ENCODE measurements at places on chromosomes 7 and 10.

- DNase-seq: no peak
Measured at GRCh38 chr10:1738950-1739349, 1.6 kb upstream of the ADARB2 start.

- DNase-seq: no peak
Measured at GRCh38 chr7:128939075-128939860, 1.5 kb downstream of the IRF5 start.

DNA sequence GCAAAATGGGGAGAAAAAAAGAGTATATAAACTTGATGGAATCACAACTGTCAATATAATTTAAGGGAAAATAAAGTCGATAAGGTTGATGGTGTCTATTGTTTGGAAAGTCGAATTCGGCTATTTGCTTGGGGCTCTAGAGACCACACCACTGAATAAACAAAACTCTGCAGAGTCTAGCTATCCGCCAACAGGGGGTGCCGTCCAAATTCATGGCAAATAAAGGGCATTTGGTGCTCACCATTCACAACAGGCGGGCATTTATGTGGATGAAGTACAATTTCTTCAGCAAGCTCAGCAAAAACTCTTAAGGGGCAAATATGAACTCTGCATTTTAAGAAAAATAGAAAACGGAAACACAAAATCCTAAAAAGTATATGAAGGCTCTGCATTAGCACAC is 23.3 kb downstream of the CD36 start:
- no peak for DNase-seq

GRCh38 chr10:70578371-70578947 is 24.1 kb downstream of the PRF1 start:
- DNase-seq: peak; percentile 79

GRCh38 chr7:20113427-20114027 is 103.7 kb downstream of the MACC1 start:
- DNase-seq: no peak

DNA sequence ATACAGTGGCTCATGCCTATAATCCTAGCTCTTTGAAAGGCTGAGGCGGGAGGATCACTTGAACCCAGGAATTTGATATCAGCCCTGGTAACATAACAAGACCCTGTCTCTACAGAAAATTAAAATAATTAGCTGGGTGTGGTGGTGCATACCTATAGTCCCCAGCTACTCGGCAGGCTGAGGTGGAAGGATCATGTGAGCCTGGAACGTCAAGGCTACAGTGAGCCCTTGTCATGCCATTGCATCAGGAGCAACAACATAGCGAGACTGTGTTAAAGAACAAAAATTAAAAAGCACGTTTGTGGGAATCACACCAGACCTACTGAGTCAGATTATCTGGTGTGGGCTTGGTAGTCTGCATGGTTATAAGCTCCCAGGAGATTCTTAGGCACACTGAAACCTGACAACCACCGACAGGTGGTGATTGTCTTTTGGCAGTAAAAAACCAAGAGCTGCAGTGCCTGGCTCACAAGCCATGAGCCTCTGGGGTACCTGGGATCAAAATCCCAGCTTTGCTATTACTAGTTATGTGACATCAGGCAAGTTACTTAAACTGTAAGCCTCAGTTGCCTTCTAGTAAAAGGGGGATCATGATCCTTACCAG is 146.9 kb downstream of the SND1 start:
- DNase-seq: no peak

DNA sequence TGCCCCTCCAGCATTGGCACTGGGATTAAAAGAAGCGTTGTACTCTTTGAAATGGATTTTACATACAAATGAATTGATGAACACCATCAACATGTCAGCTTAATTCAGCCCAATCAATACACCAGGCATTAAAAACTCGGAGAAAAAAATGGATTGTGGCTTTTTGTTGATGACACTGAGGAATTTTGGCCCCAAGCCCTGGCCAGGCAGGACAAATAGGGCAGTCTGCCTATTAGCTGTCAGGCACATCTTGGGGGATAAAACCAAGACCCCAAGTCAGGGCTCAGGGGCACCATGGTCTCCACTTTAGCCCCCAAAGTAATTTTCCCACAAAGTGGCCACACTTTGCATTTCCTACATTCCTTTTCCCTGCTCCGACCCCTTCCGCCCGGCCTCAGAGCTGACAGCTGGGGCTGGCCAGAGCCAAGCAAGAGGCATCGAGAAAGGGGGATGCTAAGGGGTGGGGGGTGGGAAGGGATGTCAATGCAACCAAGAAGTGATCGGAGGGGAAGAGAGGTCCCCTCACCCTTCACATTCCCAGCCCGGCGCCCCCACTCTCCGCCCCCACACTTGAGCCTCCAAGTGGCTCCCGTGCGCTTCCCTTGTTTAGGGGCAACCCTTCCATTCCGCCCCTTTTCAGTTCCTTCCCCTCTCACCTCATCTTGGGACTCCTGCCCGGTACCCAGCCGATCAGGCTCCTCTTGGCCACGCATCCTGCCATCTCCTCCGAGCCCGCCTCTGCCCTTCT is 711 bp downstream of the HIP1 start:
- no peak for DNase-seq

GRCh38 chr10:90018819-90019218 is 317.4 kb downstream of the KIF20B start:
- DNase-seq: no peak

DNA sequence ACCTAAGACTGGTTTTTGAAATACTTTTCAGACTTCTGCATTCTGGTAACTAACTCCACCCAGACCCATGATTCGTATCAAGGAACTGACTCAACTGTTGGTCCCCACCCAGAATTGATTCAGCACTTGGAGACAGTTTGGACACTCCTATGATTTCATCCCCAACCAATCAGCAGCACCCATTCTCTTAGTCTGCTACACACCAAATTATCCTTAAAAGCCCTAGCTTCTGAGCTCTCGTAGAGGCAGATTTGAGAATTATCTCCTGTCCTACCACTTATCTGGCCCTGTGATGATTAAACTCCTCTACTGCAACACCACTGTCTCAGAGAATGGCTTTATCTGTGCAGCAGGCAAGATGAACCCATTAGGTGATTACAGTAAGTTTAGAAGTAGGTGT is 7.7 kb upstream of the GSTO1 start:
- DNase-seq: no peak

GRCh38 chr7:46810986-46811385 is 770.9 kb downstream of the TNS3 start:
- no peak for DNase-seq

DNA sequence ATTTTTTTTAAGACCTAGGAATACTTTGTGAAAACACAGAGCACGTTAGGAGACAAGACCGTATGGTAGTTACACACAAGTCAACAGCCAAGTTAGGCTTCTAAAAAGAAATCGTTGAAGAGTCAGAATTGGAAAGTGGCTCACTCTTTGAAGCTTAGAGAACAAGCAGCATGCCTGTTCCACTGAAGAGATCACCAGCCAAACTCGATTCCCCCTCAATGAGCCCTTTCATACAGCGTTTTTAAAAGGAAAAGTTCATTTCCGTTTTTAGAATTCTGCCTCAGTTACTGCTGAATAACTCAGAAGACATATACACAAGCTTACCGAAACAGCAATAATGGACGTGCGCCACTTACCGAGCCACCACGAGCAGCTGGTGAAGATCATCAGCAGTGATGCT is 41.0 kb downstream of the MCMBP start:
- DNase-seq: no peak

- DNase-seq: no peak
Measured at GRCh38 chr10:5978230-5978489, 817 bp upstream of the IL15RA start.

DNA sequence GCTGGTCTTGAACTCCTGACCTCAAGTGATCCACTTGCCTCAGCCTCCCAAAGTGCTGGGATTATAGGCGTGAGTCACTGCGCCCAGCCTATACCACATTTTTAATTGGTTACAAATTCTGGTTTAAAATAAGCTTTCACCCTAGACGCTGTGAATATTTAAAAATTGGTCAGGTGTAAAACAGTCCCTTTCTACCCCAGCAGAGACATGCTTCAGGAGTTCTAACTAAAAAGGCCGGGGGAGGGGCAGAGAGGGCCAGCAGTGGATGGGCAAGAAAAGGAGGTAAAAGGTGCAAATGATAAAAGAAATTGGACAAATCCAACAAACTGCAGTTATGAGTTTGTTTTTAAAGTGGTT is 70.0 kb downstream of the WAPL start:
- no peak for DNase-seq

DNA sequence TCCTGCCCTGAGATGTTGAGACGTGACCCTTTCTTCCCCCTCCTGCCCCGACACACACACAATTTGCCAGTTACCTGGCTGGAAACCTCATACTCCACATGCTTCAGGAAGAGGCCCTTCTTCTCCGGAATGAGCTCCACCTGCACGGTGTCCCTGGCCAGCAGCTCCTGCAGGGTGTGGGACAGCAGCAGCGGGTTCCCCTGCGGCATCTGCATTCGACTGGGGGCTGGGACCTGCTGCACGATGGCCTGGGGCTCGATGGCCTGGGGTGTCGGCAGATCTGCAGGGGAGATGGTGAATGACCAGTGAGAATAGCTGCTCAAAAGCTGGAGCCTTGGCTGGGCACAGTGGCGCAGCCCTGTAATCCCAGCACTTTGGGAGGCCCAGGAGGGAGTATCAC is 36.0 kb downstream of the NUDT1 start:
- no peak for DNase-seq

DNA sequence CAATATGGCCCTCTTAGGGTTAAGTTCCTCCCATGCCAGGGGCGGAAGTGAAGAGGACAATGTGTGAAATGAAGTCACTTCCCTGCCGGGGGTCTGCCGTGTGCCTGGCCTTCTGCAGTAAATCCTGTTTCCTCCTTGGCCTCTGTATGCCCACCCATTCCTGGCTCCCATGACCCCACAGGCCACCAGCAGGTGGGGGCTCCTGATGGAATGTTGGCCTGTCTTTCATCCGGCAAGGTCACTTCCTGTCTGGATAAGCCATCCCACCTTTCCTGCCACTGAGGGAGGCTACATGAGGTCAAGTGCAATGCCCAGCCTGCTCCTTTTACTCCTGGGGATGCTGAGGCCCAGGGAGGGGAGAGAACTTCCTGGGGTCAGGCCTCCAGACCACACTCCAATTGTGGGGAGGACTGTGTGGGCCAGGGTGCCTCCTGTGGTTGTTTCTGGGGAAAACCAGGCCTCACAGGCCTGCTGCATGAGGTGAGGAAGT is 22.3 kb downstream of the PALD1 start:
- DNase-seq: no peak

DNA sequence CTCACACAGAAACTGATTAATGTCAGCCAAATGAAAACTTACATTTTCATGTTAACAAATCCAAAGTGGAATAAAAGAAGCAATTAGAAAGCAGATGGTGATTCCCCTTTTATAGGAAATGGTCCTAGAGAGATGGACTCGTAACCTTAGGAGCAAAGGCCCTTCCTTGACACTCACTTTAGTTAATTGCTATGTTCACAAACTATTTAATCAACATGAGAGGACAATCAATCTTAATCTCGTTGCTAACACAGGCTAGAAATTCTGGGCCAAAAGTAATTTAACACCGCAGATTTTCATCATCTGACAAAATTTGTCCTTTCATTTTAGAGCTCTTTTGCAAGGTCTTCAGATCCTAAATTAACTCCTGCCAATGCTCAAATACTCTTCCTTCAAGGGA is 64.0 kb upstream of the DNAJB12 start:
- DNase-seq: no peak

GRCh38 chr7:80450621-80451308 is 61.1 kb downstream of the GNAT3 start:
- no peak for DNase-seq

GRCh38 chr10:68792115-68792514 is 35.2 kb upstream of the STOX1 start:
- DNase-seq: no peak

DNA sequence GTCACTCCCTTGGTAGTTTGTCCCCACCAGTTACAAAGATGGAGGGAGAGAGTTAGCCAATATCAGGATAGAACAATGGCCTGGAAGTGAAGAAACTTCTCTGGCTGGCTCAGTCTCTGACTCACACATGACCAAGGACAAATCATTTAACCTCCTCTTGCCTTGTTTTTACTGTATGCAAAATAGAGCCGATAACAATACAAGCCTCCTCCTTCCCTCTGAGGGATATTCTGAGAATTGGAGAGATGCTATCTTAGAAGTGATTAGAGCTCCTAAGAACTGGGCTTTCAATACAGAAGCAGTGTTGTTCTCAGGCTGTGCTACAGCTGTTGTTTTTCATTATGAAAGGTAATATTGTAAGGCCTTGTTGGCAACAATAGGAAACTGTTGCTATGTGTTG is 87.7 kb upstream of the EGR2 start:
- DNase-seq: no peak

DNA sequence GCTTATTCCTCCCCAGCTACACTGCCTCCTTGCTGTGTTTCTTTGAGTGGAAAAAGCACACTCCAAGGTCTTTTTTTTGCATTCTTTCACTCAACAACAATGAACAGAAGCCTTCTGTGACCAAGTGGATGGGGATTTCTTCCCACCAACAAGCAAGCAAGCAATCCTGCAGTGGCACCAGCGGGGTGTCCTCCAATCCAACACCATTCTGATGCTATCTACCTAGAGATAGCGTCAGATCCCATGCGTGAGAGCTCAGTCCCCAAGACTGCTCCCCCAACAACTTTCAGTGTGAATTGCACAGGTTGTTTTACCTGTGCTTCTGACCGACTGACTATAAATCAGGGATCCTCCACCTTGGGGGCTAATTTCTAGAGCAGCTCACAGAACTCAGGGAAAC is 311.0 kb upstream of the PODXL start:
- DNase-seq: no peak

GRCh38 chr7:67422601-67423000 is 426.0 kb downstream of the TYW1 start:
- no peak for DNase-seq

- DNase-seq: no peak
Measured at GRCh38 chr10:31384589-31384949, 65.6 kb downstream of the ZEB1 start.

DNA sequence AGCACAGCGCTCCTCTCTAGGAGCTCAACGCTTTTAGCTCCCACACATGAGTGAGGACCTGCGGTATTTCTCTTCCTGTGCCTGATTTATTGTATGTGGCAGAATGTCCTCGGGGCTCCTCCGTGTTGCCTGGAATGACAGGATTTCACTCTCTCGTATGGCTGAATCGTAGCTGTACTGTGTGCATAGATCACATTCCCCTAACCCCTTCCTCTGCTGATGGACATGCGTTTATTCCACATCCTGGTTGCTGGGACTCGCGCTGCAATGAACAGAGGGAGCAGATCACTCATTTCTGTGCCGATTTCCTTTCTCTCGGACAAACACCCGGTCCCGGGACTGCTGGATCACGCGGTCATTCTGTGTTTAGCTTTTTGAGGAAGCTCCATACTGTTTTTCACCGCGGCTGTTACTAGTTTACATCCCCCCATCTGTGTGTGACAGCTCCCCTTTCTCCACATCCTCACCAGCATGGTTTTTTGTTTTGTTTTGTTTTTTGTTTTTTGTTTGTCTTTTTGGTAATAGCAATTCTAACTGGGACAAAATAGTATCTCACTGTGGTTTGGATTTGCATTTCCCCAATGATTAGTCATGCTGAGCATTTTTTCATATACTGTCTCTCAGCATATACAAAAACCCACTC is 76.3 kb downstream of the FOXL3 start:
- DNase-seq: no peak

- DNase-seq: no peak
Measured at GRCh38 chr7:121323515-121324302, 5.1 kb upstream of the WNT16 start.

- DNase-seq: no peak
Measured at GRCh38 chr7:135330088-135330487, 96.5 kb downstream of the STRA8 start.

- DNase-seq: no peak
Measured at GRCh38 chr10:131571346-131571745, 259.8 kb upstream of the TCERG1L start.
